ENCODE measurements at places on chromosomes 16 and 17.

DNA sequence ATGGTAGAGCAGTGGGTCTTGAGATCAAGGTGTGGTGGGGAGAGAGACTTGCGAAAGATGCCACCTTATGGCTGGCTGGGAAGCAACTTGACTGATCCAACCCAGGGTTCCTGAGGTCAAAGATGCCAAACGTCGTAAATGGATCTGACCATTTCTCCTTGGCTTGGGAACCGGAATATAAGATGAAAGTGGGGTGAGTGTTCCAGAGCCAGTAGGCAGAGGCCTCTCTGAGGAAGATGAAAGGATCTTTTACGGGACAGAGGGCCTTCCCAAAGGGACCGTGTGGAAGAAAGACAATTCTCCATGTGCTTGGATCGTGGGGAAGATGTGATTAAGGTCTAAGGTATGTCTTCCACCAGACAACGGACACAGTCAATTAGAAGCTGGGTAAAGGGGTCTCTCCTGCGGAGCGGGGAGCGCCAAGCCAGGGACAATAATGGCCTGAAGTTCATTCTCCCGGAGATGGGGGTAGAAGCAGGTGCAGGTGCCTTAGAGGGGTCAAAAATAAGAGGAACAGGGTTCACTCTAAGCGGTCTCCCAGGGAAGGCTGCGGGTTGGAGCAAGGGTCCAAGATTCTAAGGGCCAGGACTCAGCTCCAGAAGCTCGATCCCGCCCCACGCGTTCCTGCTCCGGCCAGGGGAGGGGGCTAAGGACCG, 800 bp downstream of the FXR2 start:
- DNase-seq, result no peak

DNA sequence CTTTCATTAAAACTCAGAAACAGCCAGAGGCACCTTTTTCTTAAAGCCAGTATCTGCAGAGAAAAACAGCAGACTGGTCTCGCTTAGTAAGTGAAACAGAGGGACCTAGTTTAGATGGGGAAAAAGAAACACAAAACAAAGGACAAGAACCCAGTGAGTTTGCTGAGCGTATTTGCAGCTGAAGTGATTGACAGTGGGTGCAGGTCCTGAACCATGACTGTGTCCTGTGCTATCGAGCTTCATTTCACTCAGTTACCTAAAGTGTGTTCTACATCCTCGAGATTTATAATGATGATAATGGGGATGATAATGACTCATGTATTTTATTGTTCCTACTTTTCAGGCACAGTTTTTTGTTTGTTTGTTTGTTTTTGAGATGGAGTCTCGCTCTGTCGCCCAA, 31.7 kb upstream of the WFIKKN2 start:
- no peak for DNase-seq

DNA sequence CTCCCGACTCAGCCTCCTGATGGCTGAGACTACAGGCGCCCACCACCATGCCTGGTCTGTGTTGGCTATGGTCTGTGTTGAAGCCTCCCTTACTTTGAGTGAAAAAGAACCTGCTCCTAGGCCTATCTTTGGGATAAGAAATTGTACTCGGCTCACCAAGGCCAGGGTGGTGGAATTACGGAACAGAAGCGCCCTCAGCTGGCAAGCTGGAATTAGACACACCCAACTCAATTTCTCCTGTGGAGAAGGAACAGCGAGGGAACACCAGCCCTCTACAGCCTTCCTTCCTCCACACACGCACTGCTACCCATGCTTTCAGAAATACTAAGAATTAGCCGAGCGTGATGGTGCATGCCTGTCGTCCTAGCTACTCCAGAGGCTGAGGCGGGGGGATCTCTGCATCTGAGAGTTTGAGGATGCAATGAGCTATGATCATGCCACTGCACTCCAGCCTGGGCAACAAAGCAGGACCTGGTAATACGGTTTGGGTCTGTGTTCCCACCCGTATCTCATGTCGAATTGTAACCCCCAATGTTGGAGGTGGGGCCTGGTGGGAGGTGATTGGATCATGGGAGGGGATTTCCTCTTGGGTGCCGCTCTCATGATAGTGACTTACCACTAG, 40.1 kb upstream of the RBBP6 start:
- DNase-seq, result no peak

GRCh38 chr17:1943436-1943831, 81.7 kb downstream of the RTN4RL1 start:
- no peak for DNase-seq

DNA sequence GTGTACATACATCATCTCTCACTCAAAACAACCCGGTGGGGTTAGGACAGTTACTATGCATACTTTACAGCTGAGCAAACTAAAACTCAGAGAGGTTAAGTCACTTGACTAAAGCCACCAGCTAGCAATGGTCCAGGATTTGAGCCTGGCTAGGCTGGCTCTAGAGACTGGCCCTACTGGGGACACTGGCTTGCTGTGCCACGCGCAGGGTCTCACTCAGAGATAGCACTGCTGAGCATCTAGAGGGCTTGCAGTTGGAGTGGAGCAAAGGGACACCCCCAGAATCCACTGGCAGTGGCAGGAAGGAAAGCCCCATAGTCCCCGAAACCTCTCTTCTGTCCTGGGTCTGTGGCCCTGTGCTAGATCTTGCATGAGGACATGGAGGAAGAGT, 11.1 kb downstream of the SAMD14 start:
- DNase-seq, result no peak

- DNase-seq, result no peak
Measured at GRCh38 chr16:83599789-83600462, 207.9 kb upstream of the HSBP1 start.

DNA sequence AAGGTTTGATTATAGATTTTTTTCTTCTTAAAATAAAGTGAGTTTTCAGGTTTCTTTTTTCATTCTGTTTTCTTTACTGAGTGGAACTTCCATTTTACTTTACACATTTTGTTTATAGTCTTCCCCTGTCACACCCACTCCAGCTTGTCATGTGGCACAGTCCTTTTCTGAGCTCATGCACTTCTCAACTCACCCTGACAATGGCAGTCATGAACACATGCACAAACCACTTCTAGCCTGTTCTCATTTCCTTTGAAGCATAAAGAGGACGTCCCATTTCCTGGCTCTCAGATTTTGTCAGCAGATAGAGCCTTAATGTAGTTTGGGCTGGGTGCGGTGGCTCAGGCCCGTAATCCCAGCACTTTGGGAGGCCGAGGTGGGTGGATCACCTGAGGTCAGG, 168.0 kb downstream of the AHSP start:
- DNase-seq, result peak; percentile 55

- DNase-seq, result no peak
Measured at GRCh38 chr17:15175356-15175755, 89.8 kb downstream of the PMP22 start.

GRCh38 chr16:70437017-70437581, 1.8 kb downstream of the ST3GAL2 start:
- DNase-seq, result no peak

GRCh38 chr16:69761983-69762813, at the start of gene WWP2:
Gene WWP2 (plus strand): TSS chr16:69762332. CDS start chr16:69787011, 24,679 bp downstream.
- peak; percentile 70 for DNase-seq

DNA sequence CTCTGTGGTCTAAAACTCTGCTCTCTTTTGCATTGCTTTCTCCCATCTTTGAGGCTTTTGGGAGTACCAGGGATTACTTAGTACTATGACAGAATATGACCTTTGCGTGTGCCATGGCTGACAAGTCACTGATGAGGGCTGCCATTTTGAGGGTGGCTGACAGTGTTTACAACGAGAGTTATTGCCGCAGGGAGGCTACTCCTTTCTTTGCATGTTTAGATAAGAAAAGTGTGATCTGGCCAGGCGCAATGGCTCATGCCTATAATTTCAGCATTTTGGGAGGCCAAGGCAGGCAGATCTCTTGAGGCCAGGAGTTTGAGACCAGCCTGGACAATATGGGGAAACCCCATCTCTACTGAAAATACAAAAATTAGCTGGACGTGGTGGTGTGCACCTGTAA, 77.5 kb downstream of the GSG1L start:
- no peak for DNase-seq

DNA sequence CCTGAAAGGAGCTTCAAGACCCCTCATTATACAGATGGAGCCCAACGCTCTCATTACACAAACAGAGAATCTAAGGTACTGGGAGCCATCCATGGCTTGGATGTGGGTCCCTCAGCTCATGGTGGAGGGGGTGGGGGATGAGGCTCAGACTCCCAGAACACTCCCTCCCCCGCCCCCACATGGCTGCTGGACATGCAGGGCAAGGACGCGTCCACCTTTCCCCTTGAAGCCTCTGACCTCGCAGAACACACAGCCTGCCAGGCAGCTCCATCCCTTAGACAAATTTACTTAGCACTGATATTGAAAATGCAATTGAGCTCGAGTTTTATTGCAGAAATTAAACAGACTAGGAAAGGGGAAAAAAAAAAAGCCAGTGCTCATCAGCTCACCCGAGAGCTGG, 203.9 kb downstream of the ZNF423 start:
- DNase-seq, result no peak

- DNase-seq, result peak; percentile 40
Measured at GRCh38 chr16:58025351-58026138, at the start of gene MMP15. Gene MMP15 (plus strand): TSS chr16:58025754. CDS start chr16:58026351, 597 bp downstream.

DNA sequence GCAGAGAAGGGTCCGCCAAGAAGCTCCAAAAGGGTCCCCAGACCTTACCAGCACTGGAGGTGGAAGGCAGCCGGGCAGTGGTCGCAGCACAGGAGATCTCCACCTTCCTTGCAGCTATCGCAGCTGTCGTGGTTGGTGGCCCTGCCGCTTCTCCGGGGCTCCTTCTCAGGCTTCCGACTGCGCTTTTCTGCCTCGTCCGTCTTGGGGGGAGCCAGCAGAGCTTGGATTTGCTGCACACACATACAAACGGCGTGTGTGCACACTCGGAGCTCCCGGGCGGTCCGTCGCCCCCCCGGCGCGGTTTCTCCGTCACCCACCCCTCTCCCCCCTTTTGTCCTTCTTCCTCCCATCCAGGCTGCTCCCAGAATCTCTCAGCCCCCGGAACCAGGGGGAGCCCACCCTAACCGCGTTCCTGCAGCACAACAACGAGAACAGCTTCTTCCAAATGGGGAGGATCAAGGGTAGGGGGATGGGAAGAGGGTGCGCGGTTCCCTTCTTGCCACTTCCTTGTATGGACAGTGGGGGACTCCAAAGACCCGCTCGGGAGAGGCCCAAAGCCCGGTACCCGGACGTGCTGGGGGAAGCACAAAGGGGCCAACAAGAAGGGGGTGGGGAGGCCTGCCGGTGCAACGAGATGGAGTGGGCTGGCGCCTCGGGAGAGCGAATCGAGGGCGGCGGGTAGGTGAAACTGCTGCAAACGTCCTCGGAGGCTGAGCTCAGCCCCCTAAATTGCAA, 1.1 kb downstream of the PHF12 start:
- peak; percentile 41 for DNase-seq

DNA sequence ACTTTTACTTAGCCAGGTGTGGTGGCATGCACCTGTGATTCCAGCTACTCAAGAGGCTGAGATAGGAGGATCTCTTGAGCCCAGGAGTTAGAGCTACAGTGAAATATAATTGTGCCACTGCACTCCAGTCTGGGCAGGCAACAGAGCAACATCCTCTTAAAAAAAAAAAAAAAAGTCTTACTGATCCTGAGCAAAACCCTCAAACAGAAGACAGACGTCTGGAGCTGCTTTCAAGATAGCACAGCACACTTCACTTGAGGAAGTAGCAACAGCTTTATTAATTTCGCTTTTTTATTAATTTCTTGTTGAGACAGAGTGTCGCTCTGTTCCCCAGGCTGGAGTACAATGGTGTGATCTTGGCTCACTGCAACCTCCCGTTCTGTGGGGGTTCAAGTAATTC, 10.2 kb upstream of the GGA2 start:
- no peak for DNase-seq

DNA sequence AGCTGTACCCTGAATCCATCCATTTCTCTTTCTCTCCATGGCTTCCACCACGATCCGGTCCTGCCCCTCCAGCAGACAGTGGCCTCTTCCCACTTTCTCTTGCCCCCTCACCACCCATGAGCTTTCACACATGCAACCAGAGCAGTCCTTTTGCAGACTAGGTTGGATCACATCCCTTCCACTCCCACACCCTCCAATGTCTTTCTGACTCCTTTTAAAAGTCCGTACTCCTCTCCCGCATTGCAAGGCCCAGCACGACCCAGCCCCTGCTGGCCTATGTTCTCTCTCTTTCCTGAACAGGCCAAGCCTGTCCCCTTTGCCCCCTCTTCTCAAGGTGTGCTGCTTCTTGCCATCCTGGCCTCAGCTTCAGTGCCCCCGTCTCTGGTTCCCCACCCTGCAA, 22.5 kb upstream of the DNAI2 start:
- DNase-seq, result no peak

DNA sequence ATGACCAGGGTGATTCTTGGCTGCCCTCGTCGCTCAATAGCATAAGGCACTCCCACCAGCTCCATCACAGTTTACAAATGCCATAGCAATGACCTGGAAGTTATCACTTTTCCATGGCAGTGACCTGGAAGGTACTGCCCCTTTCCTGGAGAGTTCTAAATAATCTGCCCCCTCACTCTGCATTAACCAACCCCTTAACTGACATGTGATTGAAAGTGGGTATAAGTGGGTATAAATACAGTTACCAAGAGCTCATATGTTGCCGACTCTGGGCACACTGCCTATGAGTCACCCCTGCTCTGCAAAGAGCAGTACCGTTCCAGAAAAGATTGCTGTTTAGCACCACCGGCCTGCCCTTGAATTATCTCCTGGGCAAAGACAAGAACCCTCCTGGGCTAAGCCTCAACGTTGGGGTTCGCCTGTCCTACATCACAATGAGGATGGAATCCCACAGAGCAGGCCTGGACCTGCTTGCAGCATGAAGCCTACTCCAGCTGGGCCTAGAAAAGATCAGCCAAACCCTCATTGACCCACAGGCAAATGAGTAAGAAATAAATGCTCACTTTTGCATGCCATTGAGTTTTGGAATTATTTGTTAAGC, 95.2 kb upstream of the SEC14L1 start:
- no peak for DNase-seq

GRCh38 chr16:73186752-73187601, 139.0 kb upstream of the ZFHX3 start:
- DNase-seq, result no peak

DNA sequence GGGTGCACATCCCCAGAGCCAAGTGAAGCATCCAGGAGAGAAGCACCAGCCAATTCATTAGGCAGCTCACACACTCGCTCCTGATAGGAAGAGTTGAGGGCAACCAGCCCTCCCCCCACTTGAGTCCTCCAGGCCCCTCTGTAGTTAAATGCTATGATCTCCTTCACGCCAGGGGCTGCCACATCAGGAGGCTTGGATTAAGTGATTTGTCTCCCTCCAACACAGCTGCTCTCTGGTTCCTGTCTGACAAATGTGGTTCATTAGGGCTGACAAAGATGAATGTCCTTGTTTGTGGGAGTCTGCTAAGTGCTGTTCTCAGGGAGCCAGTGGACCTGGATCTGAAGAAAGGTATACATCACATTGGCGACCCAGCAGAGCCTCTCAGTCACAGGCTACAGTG, 94.5 kb upstream of the WSCD1 start:
- DNase-seq, result no peak

- no peak for DNase-seq
Measured at GRCh38 chr16:3797473-3797872, 80.1 kb upstream of the TRAP1 start.

GRCh38 chr16:2425008-2425518, 4.2 kb upstream of the CCNF start:
- no peak for DNase-seq

DNA sequence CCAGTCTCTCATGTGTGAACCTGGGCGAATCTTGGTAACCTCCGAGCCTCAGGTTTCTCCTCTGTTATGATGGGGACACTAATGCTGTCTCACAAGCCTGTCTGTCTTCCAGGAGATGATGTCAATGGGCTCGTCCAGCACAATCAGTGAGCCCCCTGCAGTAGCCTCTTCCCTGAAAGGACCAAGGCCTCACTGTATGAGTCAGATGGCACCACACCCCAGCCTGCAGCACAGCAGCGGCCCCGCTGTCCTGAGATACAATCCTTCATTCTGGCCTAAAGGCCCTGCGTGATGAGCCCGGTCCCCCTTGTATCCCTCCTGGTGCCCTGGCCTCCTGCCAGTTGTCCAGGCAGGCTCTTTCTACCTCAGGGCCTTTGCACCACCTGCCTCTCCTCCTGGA, 234.4 kb downstream of the IRF8 start:
- no peak for DNase-seq
